ENCODE measurements at places on chromosomes 6 and 20.

DNA sequence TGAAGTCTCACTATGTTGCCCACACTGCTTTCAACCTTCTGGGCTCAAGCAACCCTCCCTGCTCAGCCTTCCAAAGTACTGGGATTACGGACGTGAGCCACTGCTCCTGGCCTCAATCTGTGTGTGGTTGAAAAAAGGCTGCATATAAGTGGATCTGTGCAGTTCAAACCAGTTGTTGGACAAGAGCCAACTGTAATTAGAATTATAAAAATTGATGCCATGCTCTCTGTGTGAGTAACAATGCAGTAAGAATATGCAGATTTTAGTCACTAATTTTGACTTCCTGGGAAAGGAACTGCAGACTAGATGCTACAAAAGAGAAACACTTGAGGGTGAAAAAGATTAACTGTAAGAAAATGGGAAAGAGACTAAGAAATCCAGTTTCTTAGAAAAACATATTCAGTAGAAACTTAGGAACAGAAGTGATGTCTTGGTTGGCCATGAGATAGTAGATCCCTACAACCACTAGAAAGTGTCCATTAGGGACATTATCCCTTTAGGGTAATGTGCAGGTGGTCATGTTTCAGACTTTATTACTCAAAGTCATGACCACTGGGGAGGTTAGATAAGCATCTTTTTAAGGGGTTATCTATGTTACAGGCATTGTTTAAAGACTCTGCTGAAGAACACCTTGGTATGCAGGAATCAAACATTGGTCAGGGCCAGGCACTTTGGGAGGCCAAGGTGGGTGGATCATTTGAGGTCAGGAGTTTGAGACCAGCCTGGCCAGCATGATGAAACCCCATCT lies 26.3 kb downstream of the ITCH start:
- DNase-seq = no peak

- no peak for DNase-seq
Observed at GRCh38 chr6:11197175-11197536, 35.3 kb downstream of the NEDD9 start.

DNA sequence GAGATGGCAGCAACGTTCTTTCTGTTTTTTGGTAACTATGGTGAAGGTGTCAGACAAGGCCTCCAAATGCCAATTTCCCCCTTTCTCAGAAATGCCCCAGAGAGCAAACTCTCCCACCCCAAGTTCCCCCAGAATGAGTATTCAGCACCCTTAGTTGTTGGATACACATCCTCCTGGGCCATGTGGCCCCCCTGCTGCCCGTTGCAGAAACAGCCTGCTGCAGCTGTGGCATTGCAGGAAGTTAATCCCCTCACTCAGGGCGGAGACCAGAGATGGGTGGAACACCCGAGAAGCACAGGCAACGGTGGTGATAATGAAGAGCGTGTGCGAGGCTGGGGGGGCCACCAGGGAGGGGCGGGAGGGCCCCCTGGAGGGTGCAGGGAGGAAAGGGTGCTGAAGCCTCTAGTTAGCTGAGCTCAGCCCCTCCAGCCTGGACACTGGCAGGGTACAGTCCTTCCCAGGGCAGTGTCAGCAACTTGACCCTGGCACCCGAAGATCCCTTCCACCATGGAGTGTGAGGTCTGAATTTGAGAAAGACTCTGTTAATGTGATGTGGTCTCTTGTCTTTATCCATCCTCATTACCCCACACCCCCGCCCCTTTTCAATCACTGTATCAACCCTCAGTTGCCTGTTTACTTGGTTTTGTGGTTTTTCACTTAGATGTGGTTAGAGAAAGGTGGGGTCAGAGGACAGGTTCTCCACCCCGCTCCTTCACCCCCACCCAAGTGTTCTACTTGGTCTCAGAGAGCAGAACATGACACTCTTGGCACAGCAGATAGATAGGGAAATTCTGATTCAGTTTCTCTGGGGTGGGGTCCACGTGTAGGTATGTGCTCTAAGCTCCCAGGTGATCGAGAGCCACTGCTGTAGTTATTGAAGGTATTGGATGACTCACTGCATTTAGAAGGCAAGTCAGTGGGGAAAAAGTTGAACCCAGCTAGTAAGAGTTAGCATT lies 208.8 kb upstream of the SUPT3H start:
- no peak for DNase-seq

- no peak for DNase-seq
Observed at GRCh38 chr6:80872951-80873308, 766.5 kb downstream of the BCKDHB start.

DNA sequence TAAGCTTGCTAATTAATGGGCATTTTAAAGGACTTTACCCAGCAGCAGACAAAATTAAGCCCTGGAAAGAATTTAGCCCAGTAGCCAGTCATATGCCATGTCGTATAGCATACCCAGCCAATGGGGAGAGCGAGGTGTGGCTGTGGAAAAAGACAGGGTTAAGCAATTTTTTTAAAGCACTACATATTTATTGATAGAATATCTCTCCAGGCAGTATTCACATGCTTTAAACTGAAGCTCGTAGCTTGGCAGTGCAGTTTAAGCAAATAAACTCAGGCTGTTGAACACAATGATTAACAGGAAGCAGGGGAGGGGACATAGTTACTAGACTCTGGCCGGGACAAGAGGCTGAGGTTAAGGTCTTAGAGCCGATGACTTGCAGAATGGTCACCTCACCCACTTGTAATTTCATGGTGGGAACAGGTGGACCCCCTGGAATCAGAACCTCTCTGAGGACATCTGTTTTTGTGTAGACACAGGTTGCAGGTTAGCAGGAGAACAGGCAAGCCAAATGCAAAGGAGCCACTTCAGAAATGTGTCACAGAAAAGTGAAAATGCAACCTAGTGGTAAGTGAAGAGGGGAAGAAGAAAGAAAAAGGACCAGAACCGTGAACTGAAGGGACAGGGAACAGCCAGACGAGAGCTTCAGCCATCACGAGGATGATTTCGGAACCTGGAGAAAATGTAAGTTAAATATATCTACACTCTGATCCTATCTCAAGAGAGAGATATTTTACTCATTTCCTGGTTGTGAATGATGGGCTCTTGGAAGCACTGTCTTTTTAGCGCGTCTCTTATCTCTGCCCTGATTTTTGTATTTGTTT lies 7.2 kb downstream of the GCNT2 start:
- no peak for DNase-seq

- no peak for DNase-seq
Observed at GRCh38 chr6:154649721-154650120, 83.5 kb upstream of the SCAF8 start.

DNA sequence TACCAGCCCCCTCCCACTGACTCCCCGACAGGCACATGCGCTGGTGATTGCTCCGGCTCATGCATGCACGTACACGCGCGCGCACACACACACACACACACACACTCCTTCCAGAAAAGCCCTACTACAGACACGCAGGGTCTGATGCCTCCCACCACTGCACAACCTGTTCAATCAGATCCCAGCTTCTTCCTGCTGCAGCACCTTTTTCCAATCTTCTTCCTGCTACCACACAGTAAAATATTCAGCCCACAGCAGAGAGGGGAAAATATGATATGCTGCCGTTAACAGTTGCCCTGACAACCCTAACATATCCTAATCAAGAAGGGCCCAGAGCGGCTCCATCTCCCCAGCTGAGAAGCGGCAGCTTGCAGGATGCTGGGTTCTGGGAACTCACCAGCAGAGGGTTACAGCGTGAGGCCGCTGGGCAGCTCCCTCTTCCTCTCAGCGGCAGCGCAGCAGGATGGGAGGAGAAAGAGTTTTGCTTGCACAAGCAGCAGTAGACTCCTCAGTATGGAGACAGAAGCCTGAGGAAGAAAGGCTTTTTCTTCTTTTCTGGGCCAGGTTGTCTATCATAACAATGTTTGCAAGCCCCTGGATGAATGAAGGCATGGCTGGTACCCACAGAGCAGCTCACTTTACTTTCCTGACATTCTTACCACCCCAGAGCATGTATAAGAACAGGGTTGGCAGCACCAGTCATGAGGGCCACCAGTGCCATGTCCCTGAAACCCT lies 23.9 kb downstream of the MAP7 start:
- DNase-seq = peak; percentile 55

GRCh38 chr6:131947986-131948661 lies 3.0 kb downstream of the CCN2 start:
- no peak for DNase-seq

DNA sequence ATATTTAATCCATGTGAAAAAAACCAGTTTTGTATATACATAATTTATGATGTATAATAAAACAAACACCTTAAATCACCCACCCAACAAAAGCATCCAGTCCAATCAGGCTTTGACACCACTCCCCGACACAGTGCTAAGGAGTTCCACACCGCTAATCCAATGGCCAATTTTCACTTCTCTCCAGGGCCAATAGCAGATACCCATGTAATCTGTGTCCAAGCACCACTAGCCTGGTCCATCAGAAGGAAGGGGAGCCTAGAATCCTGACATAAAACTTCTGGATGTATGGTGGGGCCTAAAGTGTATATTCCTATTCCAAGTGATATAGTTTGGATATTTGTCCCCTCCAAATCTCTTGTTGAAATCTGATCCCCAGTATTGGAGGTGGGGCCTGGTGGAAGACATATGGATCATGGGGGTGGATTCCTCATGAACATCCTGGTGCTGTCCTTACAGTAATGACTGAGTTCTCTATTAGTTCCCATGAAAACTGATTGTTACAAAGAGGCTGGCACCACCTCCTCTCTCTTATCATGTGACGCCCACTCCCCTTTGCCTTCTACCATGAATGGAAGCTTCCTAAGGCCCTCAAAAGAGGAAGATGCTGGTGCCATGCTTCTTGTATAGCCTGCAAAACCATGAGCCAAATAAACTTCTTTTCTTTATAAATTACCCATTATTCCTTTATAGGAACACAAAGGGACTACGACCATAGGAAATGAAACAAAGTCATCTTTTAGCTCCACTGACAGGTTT lies 20.8 kb downstream of the RALGAPA2 start:
- no peak for DNase-seq

- DNase-seq = no peak
Observed at GRCh38 chr6:150211700-150212511, 69.1 kb downstream of the PPP1R14C start.

DNA sequence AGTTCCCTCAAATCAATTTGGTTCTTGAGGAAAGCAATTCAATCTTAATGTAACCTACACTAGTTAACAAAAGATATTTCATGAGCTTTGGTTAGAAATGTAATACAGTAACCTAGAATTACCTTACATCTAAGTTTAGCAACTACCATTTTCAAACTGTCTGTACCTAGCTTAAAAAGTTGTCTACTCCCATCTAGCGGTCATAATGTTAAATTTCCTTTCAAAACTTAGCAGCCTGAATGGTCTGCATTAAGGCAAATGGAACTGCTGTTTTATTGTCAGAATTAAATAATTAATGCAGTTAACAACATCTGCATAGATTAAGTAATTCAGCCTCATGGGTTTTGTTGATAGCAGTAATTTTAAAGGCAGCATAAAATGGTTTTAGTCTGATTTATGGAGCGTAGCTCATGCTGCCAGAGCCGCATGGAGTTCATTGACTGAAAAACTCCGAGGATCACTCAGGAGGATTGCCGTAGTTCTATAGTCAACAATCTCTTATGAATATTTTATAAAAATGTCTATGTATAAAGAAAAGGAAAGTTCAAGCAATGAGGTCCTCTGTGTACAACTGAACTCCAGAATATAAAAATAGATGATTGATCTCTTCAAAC lies 485.4 kb upstream of the MANEA start:
- no peak for DNase-seq

DNA sequence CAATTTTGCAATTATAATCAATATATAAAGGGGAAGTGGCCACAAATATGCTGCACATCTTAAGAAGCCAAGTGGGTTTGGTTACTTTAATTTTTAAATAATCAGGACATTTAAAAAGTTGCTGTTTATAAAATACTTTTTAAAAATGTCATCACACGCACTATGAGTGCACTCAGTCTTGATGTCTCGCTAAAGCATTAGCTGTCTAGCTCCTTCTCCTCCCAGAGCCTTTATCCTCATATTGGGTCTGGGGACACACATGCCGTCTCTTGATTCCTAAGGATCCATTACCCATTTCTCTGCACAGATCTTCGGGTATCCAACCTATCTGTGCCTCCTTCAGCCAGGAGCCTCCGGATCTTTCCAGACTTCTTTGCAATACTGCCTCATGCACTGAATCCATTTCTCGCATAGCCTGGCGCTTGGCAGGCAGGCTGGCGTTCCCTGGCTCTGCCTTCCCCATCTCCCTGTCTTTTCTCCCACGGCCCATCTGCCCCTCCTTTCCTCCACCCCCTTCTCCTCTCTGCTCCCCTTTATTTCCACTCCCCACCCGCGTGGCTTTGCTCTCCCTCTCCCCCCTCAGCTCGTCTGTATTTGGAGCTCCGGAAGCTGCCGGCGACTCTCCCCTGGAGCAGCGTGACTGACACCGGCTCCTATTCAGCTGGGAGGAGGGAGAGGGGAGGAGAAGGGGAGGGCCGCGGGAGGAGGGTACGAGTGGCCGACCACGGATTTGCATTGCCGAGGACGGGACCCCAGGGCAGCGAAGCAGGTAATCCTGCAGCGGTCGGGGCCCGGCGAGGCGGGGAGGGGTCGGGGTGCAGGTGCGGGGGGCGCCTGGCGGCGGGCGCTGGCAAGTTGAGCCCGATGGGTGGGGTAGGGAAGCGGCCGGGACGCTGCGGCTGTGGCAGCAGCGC lies at the start of gene CAP2:
CAP2 (plus strand) TSS at position 618 of the 914 bp plus-strand sequence. CDS start 27,961 bp downstream, outside the sequence.
- DNase-seq = peak; percentile 85

- peak; percentile 56 for DNase-seq
Observed at GRCh38 chr6:21999012-21999528, 297.8 kb downstream of the PRL start.

- no peak for DNase-seq
Observed at GRCh38 chr6:1652842-1653241, 43.1 kb downstream of the FOXC1 start.

DNA sequence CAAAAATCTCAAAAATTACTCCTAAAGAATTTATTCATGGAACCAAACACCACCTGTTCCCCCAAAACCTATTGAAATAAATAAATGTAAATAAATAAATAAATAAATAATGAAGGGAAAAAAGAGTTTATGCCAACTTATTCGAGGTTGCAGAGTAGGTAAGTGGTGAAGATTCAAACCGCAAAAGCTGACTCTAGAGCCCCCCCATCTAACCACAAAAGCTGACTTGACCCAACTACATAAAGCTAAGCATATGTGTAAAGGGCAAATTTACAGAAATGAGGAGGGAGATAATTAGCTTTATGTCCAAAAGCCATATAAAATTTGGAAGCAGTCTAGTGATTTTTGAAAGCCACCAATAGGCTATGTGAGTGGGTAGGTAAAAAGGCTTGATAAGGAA lies 486.9 kb downstream of the PKHD1 start:
- no peak for DNase-seq

- no peak for DNase-seq
Observed at GRCh38 chr6:170461556-170462365, 91.3 kb downstream of the PSMB1 start.

GRCh38 chr20:53299831-53300230 lies 293.8 kb downstream of the ZNF217 start:
- no peak for DNase-seq

Measured in left hindlimb (tissue), 1 donor.